ENCODE measurements at places on chromosomes 11 and 22.

- DNase-seq, result no peak
Observed at GRCh38 chr11:64048042-64048854, 12.5 kb downstream of the FLRT1 start.

- no peak for DNase-seq
Observed at GRCh38 chr11:103279821-103280220, 170.6 kb downstream of the DYNC2H1 start.

GRCh38 chr11:81839976-81840375, 893.7 kb downstream of the FAM181B start:
- DNase-seq, result no peak

GRCh38 chr11:66841861-66842260, 1.4 kb upstream of the RCE1 start:
- no peak for DNase-seq

- no peak for DNase-seq
Observed at GRCh38 chr22:19361501-19362103, 69.9 kb downstream of the HIRA start.

DNA sequence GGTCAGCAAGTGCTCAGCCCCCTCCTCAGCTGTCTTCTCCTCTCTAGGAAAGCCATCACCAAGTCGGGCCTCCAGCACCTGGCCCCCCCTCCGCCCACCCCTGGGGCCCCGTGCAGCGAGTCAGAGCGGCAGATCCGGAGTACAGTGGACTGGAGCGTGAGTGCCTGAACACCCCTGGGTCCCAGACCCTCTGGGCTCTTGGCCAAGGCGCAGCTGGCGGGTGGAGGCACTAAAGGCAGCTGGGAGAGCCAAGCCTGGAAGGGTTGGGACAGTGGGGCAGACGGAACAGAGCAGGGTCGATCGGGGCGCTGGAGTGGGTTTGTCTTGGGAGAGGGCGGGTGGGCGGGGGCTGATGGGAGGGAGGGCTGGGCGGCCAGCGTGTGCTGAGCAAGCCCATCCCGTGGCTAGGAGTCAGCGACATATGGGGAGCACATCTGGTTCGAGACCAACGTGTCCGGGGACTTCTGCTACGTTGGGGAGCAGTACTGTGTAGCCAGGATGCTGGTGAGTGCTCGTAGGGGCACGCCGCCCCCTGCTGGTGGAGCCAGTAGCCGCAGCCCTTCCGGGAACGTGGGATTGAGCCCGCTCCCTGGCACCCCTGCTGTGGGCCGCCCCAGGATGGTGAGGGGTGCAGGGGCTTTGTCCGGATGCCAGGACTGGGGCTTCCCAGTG, 14.1 kb upstream of the MDK start:
- DNase-seq, result no peak

DNA sequence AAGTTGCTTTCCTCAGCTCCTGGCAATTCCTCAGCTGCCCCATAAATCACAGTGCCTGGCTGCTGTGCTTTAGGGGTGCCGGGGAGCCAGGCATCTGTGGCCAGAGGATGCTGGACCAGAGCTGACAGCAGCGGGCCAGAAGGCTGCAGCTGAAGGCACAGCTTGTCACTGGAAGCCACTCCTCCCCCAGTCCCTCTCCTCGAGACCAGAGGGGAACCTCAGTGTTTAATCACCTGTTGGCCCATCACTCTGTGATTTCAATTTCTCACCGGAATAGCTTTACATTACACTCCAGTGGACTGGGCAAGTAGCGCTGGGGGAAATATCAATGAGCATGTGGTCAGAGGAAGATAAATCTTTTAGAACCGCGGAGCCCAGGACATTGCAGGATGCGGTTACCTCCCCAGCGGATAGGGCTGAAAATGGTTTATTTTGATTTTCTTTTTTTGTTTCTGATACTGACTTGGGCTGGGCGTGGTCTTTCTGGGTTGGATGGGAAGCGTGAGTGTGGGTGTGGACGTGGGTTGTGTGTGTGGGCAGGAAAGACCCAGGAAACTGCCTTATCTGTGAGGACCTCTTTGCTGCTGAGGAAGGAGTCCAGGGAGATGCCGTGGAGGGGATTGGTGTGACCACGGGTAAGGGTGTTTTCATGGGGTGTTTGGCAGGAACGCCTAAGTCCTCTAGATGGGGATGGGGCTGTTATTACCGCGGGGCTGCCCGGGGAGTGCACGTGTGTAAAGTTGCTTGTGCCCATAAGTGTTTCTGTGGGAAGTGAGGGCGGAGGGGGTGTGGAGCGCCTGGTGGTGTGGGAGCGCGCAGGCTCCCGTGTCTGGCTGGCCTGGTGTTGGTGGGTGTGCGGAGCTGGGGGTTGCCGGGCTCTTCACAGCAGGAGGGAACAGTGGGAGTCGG, 4.0 kb downstream of the DAGLA start:
- DNase-seq, result peak; percentile 51

DNA sequence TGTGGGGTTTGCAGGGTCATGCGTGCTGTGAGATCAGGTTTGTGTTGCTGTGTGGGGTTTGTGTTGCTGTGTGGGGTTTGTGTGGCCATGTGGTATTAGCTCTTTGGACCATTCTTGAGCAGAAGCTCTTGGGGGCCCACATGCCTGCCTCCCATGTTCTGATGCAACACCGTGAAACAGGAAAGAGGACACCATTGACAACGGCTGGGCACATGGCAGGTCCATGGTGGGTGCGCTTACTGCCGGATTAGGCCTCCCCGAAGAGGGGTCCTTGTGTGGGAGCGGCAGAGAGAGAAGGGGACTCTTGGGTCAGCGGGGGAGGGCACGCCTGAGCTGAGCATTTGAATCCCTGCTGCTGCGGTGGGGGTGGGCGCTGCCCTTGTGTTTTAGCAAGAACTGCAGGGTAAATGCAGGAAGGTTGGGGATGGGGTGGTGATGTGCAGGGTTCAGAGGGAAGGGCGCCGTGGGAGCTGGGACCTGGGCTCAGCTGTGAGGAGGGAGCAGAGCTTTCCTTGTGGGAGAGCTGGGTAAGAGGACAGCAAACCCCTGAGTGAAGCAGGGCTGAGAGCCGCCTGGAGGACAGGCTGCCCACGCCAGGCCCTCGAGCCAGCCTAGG, 361.5 kb downstream of the TBC1D22A start:
- DNase-seq, result no peak

DNA sequence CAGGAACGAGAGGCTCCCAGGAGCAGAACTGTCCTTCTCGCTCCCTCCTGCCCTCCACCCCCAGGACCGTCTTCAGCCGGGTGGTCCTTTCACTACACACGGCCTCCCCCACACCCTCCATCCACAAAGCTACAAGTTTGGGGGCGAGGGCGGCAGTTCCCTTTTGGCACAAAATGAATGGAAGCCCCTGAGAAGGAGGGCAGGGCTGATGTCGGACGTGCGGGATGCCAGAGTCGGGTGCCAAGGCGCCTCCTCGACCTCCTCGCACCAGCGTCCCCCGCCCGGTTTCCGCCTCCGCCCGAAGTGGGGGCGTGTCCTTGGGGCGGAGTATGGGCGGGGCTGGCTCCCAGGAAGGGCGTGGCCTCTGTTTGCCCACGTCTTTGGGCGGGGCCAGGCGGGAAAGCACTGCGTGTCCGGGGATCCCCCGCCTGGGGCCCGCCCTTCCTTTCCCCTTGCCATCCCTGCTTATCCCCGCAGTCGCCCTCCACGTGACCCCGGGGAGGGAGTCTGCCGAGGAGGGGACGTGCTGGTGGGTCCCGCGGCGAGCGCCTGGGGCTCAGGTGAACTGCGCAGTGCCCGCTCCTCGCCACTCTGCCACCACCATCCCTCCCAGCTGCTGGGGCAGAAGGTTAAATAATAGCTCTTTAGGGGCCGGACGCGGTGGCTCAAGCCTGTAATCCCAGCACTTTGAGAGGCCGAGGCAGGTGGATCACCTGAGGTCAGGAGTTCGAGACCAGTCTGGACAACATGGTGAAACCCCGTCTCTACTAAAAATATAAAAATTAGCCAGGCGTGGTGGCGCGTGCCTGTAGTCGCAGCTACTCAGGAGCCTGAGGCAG, 937 bp upstream of the EFEMP2 start:
- DNase-seq, result peak; percentile 90

- peak; percentile 21 for DNase-seq
Observed at GRCh38 chr11:95282291-95282751, 51.3 kb upstream of the SESN3 start.

All from SW480 (cell line).